Endothelial cell (in vitro differentiated cells): ENCODE measurements at places on chromosomes 7 and 10. TPM values are rescaled to one million over a fixed set of nuclear protein-coding genes. Genes with fewer than 3 reads are reported as not detected.

DNA sequence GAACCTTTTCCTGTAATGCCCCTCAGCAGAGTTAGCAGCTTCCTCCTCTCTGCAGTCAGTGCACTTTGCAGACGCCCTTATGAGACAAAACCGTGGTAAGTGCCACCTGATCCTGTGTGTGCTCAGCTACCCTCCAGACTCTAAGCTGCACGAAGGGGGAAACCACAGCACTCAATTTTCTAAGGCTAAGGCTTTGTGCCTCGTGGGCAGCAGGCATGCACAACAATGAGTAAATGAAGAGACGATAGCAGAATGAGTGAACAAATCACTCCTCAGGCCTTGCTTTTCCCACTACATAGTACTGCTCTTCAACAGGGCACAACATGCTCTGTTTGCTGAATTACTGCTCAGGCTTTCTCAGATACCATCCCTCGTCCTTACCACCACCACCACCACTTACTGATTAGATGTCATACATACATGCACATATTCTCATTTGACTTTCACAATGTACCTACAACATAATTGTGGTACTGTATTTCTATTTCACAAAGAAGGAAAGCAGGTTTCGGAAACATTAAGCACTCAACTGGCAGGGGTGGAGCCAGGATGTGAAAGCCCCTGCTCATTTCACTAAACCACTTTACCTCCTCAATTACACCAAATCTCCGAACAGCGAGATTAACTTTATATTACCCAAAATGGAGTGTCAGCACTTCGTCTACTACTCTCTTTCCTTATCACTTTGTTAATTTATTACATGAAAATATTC is 85.4 kb downstream of the ICA1 start:
- peaks cover 2% of the 10 kb centered on the region for H3K27me3 ChIP-seq
- peak overlapping the region; percentile 53 for H3K27ac ChIP-seq
- H3K4me3 ChIP-seq: no peak overlapping the region
- DNase-seq: no peak

- H3K4me1 ChIP-seq: peaks cover 2% of the 10 kb centered on the region
- H3K4me3 ChIP-seq: peak overlapping the region; percentile 97
- H3K27me3 ChIP-seq: peaks cover 7% of the 10 kb centered on the region
- no peak for DNase-seq
These were observed 43.8 kb upstream of the FAM20C start for GRCh38 chr7:148543-148931.

DNA sequence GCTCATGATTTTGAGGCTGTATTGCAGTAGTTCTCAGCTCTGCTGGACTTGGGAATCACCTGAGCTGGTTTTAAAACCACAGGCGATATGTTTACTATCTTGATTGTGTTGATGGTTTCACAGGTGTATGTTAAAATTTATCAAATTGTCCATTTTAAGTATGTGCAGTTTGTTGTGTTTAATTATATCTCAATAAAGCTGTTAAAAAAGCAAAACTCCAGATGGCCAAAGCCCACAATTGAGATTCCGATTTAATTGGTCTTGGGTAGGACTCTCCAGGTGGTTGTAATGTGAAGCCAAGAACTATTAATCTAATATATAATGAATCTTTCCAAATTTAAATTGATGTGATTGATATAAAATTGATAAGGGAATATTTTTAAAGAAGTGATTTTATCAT is 48.6 kb downstream of the NRCAM start:
- H3K36me3 ChIP-seq: no peaks in the 10 kb centered on the region
- peaks cover 2% of the 10 kb centered on the region for H3K27me3 ChIP-seq
- H3K27ac ChIP-seq: no peak overlapping the region
- H3K4me1 ChIP-seq: peaks cover 9% of the 10 kb centered on the region

GRCh38 chr10:93334901-93335327 is 147.2 kb downstream of the MYOF start:
- no peaks in the 10 kb centered on the region for H3K27me3 ChIP-seq
- no peak overlapping the region for H3K27ac ChIP-seq
- peaks cover 6% of the 10 kb centered on the region for H3K36me3 ChIP-seq

- H3K4me1 ChIP-seq: peaks cover 9% of the 10 kb centered on the region
- peaks cover 15% of the 10 kb centered on the region for H3K27me3 ChIP-seq
- H3K36me3 ChIP-seq: peaks cover 3% of the 10 kb centered on the region
- peak overlapping the region; percentile 86 for H3K4me3 ChIP-seq
- no peak for DNase-seq
These were observed 16.9 kb upstream of the GPR146 start for GRCh38 chr7:1027242-1028043.

DNA sequence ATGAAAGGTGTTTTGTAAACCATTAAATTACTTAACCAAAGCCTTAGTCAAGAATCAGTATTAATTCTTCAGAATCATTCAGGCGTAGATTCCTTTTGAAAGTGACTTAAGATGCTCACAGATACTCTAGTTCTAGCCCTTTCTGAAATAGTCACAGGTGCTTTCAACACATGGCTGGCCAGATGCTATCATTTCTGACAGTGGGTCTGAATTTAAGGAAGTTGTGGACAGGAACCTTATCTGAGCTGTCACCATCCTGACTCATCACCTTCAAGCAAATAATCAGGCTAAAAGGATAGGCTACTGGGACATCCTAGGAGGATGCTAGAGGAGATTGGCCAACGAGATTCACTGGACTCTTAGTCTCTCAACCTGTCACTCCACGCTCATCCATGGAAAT is 501.5 kb downstream of the LRMDA start:
- peaks cover 27% of the 10 kb centered on the region for H3K4me1 ChIP-seq
- no peaks in the 10 kb centered on the region for H3K36me3 ChIP-seq
- H3K27ac ChIP-seq: no peak overlapping the region
- no peaks in the 10 kb centered on the region for H3K27me3 ChIP-seq
- no peak for DNase-seq
- H3K4me3 ChIP-seq: no peak overlapping the region

GRCh38 chr7:70405241-70405640 is 726.7 kb upstream of the GALNT17 start:
- no peak for DNase-seq
- no peak overlapping the region for H3K27ac ChIP-seq
- H3K4me3 ChIP-seq: no peak overlapping the region
- H3K27me3 ChIP-seq: peaks cover 7% of the 10 kb centered on the region

DNA sequence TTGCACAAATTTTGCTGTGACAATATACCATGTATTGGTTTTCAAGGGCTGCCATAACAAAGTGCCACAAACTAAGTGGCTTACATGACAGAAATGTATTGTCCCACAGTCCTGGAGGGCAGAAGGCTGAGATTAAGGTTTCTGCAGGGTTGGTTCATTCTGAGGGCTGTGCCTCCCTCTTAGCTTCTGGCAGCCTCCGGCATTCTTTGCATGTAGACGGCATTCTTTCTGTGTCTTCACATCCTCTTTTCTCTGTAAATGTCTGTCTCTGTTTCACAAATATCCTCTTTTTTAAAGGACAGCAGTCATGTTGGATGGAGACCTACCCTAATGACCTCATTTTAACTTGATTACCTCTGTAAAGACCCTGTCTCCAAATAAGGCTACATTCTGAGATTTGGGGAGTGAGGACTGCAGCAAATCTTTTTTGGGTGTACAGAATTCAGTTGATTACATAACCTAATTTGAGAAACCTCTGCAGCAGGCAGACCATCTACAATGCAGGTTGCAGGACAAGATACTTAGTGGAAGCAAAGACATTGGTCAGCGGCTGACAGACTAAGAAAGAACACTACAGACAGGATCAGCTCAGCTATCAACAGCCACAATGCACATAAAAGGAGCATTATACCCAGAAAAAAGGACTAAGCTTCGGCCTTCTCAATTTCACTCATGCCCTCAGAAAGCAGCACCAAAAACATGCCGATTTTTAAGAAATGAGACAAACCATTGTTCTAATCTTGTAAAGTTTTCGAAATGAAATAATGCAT is 84.6 kb upstream of the FAM3C start:
- peaks cover 12% of the 10 kb centered on the region for H3K4me1 ChIP-seq
- no peaks in the 10 kb centered on the region for H3K36me3 ChIP-seq
- peak overlapping the region; percentile 21 for H3K27ac ChIP-seq
- H3K27me3 ChIP-seq: no peaks in the 10 kb centered on the region
- H3K4me3 ChIP-seq: no peak overlapping the region

DNA sequence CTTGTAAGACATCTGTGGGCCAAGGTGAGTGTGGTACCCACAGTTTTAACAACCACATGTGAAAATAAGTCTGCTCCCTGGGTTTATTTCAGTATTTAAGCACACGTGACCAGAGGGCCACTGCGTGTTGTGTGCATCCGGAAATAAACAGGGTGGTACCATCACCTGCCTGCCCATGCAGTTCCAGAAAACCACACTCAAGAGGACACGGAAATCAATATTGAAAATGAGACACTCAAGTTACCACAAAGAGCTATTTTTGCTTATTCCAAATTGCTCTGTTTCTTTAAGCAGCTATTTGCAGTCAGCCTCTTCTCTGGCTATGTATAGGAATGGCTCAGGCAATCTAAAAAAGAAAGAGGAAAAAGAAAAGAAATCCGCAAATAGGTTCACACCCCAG is 71.8 kb upstream of the LOXL4 start:
- DNase-seq: no peak
- no peak overlapping the region for H3K4me3 ChIP-seq
- no peak overlapping the region for H3K27ac ChIP-seq
- H3K27me3 ChIP-seq: no peaks in the 10 kb centered on the region

- H3K27ac ChIP-seq: no peak overlapping the region
- H3K4me3 ChIP-seq: no peak overlapping the region
- no peaks in the 10 kb centered on the region for H3K36me3 ChIP-seq
- H3K27me3 ChIP-seq: peaks cover 3% of the 10 kb centered on the region
- peaks cover 11% of the 10 kb centered on the region for H3K4me1 ChIP-seq
These were observed 33.7 kb downstream of the GLI3 start for GRCh38 chr7:42203336-42203735.

DNA sequence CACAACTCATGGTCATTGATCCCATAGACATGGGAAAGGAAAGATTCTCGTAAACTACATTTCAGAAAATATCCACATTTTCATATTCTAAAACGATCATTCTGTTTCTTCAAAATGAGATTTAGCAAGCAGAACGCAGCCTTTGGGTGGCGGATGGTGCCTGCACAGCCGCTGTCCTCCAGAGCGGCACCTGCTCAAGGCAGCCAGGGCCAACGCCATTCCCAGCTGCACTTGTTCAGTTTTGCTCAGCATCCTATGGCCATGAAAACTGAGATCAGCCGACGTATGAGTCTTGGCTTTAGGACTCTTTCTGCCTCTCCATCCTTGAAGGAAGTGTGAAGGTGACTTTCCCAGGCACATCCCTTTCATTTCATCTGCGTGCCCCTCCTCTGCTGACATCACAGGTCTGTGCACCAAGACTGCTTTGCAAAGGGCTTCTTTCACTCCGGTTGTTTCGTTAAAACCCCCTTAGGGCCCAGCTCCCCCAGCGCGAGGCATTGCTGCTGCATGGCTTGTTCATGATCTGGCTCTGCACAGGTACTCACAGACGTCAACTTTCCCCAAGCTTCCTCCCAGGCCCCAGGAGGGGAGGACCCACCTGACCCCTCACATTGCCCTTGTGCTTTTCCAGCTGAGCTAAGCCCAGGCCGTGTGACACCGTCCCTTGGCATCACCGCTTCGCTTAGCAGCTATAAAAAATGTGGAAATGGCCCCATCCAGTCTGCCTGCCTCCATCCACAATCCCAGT is 37.2 kb downstream of the TCERG1L start:
- no peak for DNase-seq
- H3K27ac ChIP-seq: no peak overlapping the region
- H3K4me3 ChIP-seq: no peak overlapping the region
- H3K36me3 ChIP-seq: peaks cover 21% of the 10 kb centered on the region
- H3K4me1 ChIP-seq: no peaks in the 10 kb centered on the region

- H3K27ac ChIP-seq: peak overlapping the region; percentile 36
- H3K27me3 ChIP-seq: peaks cover 8% of the 10 kb centered on the region
- H3K4me3 ChIP-seq: peak overlapping the region; percentile 62
These were observed 98.3 kb upstream of the DDC start for GRCh38 chr7:50663396-50664102.

DNA sequence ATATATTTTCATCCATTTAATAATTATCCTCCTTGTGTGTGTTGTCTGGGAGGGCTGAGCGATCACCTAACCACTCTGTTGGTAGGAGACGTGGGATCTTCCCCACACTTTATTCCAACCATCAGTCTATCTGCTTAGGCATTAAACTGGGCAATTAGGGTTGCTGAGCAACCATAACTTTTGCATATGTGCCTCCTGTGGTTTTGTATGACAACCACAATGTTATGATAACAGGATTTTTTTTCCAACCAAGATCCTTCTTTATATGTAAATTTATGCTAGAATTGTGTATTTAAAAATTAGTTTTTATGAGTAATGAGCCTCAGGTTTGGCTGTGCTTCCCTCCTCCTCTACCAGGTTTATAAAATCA is 495.0 kb upstream of the MGMT start:
- H3K27ac ChIP-seq: no peak overlapping the region
- no peak overlapping the region for H3K4me3 ChIP-seq
- no peak for DNase-seq
- H3K27me3 ChIP-seq: peaks cover 3% of the 10 kb centered on the region

GRCh38 chr10:50452603-50453002 is 171.2 kb downstream of the SGMS1 start:
- no peaks in the 10 kb centered on the region for H3K4me1 ChIP-seq
- no peaks in the 10 kb centered on the region for H3K27me3 ChIP-seq
- no peaks in the 10 kb centered on the region for H3K36me3 ChIP-seq

DNA sequence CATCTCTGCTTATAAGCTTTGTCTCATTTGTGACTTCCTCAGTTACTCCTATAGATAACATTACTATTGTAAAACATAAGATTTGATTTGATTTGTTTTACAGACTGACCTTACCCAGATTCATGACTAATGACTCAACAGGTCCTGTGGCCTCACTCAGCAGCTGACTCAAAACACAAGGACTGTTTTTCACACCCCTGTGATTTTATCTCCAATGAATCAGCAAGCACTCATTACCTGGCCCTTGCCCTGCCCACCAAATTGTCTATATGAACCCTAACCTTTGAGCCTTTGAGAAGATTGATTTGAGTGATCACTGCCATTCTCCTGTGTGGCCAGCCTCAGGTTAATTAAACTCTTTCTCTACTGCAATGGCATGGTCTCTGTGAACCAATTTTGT is 1064.6 kb upstream of the LRRTM3 start:
- no peak overlapping the region for H3K4me3 ChIP-seq
- H3K36me3 ChIP-seq: no peaks in the 10 kb centered on the region
- H3K27ac ChIP-seq: no peak overlapping the region
- no peak for DNase-seq
- H3K4me1 ChIP-seq: no peaks in the 10 kb centered on the region
- no peaks in the 10 kb centered on the region for H3K27me3 ChIP-seq

ANKRD22 gene
- total RNA-seq: not detected

LRRC18 gene
- total RNA-seq: not detected

HOXA9 gene
- 0.80 TPM for total RNA-seq

LIPF gene
- not detected for total RNA-seq

PON3 gene
- 50.9 TPM for total RNA-seq

NPTX2 gene
- total RNA-seq: 0.44 TPM

PHKG1 gene
- total RNA-seq: not detected

GPRIN2 gene
- total RNA-seq: 0.31 TPM

METTL27 gene
- 6.1 TPM for total RNA-seq

UCMA gene
- total RNA-seq: not detected

PNLIPRP2 gene
- not detected for total RNA-seq

TAS2R39 gene
- not detected for total RNA-seq
